Activated T-cell treated with anti-CD3 and anti-CD28 coated beads, Interleukin-2, amount 50 U/mL, for 72 hours (primary cell): ENCODE measurements at places on chromosomes 5 and 9.
A peak's percentile ranks its signal among the peaks of the same experiment; 100 is the strongest.

- no peak overlapping the region for H3K4me3 ChIP-seq
- peaks cover 13% of the 10 kb centered on the region for H3K4me1 ChIP-seq
- H3K36me3 ChIP-seq, result no peaks in the 10 kb centered on the region
- no peak overlapping the region for H3K27ac ChIP-seq
- DNase-seq, result no peak
These were observed 11.2 kb downstream of the CRHBP start for GRCh38 chr5:76964060-76964459.

DNA sequence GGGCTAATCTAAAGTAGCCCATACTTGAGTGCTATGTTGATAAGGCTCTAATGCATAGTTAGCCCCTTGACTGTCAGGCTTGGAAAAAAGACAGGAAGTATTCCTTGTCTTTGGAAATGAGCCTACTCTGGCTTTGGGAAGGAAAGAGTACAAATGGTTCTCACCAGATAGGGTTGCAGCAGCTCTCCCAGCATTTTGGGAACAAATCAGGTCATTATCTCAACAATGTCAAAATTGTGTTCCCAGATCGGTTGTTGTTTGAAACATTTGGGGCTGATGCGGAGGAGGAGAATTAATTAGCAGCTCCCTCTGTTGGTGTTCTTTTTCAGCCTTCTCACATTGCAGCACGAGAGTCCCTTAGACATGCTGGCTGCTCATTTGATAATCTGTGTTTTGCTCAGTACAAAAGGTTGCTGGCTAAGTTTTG is 294.7 kb upstream of the DMRT1 start:
- no peaks in the 10 kb centered on the region for H3K36me3 ChIP-seq
- H3K27ac ChIP-seq, result no peak overlapping the region
- no peak overlapping the region for H3K4me3 ChIP-seq
- peaks cover 6% of the 10 kb centered on the region for H3K27me3 ChIP-seq
- DNase-seq, result no peak
- peaks cover 12% of the 10 kb centered on the region for H3K4me1 ChIP-seq

- no peak overlapping the region for H3K4me3 ChIP-seq
- no peaks in the 10 kb centered on the region for H3K4me1 ChIP-seq
- H3K27me3 ChIP-seq, result peaks cover 40% of the 10 kb centered on the region
- H3K36me3 ChIP-seq, result no peaks in the 10 kb centered on the region
- no peak for DNase-seq
These were observed 408.7 kb downstream of the TLE4 start for GRCh38 chr9:79980432-79980831.

GRCh38 chr9:36074870-36075532 is 38.3 kb downstream of the RECK start:
- H3K27me3 ChIP-seq, result no peaks in the 10 kb centered on the region
- no peak overlapping the region for H3K4me3 ChIP-seq
- H3K4me1 ChIP-seq, result no peaks in the 10 kb centered on the region
- no peak for DNase-seq
- no peak overlapping the region for H3K27ac ChIP-seq
- peaks cover 2% of the 10 kb centered on the region for H3K36me3 ChIP-seq

- H3K4me3 ChIP-seq, result no peak overlapping the region
- no peak overlapping the region for H3K27ac ChIP-seq
- no peaks in the 10 kb centered on the region for H3K27me3 ChIP-seq
- peaks cover 2% of the 10 kb centered on the region for H3K4me1 ChIP-seq
- DNase-seq, result no peak
- H3K36me3 ChIP-seq, result no peaks in the 10 kb centered on the region
These were observed 25.1 kb downstream of the SLC44A1 start for GRCh38 chr9:105269593-105269992.

DNA sequence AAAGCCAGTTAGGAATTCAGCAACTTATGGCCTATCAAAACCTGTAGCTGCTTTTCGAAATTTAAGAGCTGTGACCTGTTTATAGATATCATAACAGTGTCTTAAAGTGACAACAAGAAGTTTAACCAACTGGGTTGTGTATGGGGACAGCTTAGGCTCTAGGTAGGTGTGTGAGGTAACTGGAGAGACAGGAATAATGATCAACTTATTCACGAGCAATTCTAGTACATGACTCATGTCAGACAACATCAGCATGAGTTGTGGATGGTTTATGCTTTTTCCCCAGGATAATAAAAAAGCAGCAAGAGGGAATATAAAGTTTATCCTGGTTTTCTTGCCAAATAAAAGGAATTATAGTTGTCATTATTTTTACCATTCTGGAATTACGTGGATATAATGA is 88.6 kb downstream of the GDNF start:
- no peak overlapping the region for H3K4me3 ChIP-seq
- H3K36me3 ChIP-seq, result peaks cover 10% of the 10 kb centered on the region
- no peak overlapping the region for H3K27ac ChIP-seq
- no peak for DNase-seq

DNA sequence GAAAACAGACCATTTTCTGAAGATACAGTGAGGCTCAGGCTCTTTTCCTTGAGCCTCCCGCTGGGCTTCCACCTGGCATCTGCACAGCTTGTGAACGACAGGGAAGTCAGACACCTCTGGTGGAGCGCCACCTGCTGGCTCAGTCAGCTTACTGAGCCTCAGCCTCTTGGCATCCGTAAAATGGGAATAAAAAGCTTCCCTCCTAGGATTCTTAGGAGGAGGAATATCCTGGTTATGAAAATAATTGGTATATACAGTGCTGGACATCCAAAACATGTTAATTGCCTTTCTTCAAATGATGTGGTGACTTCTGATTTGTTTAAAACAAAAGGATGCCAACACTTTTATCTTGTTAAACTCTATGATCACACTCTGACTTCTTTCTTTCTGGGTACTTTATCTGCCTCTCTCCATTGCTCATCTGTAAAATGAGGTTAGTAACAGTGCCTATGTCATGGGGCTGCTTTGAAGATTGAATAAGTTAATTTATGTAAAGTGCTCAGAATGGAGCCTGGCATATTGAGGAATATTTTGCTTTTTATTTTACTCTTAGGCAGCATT is 67.5 kb downstream of the MAMDC2 start:
- H3K36me3 ChIP-seq, result no peaks in the 10 kb centered on the region
- H3K4me1 ChIP-seq, result peaks cover 19% of the 10 kb centered on the region
- DNase-seq, result peak; percentile 56
- peaks cover 37% of the 10 kb centered on the region for H3K27me3 ChIP-seq
- peak overlapping the region; percentile 19 for H3K4me3 ChIP-seq

DNA sequence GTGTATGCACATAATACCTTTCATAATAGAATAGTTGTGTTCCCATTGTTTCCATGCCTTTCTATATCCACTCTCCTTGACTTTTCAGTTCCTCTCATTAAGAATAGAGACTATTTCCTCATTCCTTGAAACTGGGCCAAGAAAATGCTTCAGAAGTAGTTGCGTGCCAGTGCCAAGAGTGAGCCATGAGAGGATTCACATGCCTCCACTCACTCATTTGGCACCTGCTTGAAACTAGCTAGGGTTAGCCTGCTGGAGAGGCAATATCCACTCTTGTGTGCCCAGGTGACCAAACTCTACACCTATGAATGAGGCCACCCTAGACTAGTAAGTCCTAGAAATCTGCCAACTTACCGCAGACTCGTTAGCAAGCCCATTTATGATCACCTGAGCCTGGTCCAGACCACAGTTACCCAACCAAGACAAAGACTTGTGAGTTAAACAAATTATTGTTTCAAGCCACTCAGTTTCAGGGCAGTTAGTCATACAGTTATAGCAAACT is 276.3 kb downstream of the EPB41L4A start:
- no peaks in the 10 kb centered on the region for H3K36me3 ChIP-seq
- no peak for DNase-seq
- H3K4me3 ChIP-seq, result no peak overlapping the region
- H3K27ac ChIP-seq, result no peak overlapping the region
- H3K4me1 ChIP-seq, result no peaks in the 10 kb centered on the region

GRCh38 chr5:145230781-145231180 is 604.4 kb downstream of the PRELID2 start:
- H3K36me3 ChIP-seq, result no peaks in the 10 kb centered on the region
- no peak for DNase-seq
- no peak overlapping the region for H3K4me3 ChIP-seq
- H3K27me3 ChIP-seq, result no peaks in the 10 kb centered on the region
- H3K27ac ChIP-seq, result no peak overlapping the region

DNA sequence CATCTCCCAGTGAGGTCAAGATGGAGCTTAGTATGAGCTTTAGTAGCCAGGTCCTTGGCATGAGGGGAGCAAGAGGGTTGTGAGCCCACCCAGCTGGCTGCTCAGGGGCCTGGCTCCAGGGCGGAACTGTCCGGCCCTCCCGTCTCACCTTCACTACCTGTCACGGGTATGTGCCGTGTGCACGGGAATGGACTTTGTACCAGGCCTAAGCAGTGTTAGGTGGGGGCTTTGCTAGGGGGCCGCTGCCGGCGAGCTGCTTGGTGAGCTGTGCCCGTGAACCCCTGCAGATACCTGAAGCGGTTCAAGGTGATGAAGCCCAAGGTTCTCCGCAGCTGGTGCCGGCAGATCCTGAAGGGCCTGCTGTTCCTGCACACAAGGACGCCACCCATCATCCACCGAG is 46.7 kb downstream of the WNK2 start:
- H3K36me3 ChIP-seq, result no peaks in the 10 kb centered on the region
- no peak for DNase-seq
- peaks cover 5% of the 10 kb centered on the region for H3K4me1 ChIP-seq
- H3K27ac ChIP-seq, result no peak overlapping the region

GRCh38 chr5:169164481-169164925 is 136.4 kb downstream of the SLIT3 start:
- H3K4me3 ChIP-seq, result no peak overlapping the region
- no peak for DNase-seq
- H3K27me3 ChIP-seq, result peaks cover 5% of the 10 kb centered on the region

DNA sequence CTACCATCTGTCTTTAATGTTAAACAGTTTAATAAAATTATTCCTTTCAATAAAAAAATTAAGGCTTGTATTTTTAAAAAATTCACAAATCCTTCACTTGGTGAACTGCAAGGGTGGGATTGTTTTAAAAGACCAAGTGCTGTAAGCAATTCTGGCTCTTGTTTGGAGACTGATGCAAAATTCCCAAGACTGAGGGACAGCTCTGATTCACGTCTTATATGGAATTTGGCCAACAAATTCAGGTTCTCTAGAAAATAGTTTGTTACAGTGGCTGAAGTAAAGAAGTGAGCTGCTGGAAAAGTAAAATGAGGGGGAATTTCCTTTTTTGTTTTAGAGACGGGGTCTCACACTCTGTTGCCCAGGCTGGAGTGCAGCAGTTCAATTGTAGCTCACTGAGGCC is 58.3 kb downstream of the PRELID2 start:
- H3K4me1 ChIP-seq, result no peaks in the 10 kb centered on the region
- no peaks in the 10 kb centered on the region for H3K36me3 ChIP-seq
- DNase-seq, result no peak
- no peak overlapping the region for H3K4me3 ChIP-seq
- no peak overlapping the region for H3K27ac ChIP-seq

DNA sequence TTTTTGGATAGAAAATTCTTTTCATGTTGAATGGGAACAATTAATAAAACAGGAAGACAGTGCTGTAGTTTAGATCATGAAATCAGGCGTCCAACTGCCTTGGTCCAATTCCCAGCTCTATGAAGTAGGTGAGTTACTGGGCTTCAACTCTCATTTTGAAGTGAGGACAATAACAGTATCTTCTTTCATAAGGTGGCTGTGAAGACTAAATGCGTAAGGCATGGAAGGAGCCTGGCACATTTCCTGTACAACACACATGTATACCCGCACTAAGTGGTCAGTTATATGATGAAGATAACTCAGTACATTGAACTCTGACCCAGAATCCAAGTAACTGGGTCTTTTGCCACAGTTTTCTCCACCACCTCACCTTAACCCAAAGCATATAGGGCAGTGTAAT is 120.6 kb downstream of the MED27 start:
- H3K27me3 ChIP-seq, result no peaks in the 10 kb centered on the region
- peaks cover under 1% of the 10 kb centered on the region for H3K36me3 ChIP-seq
- no peak overlapping the region for H3K27ac ChIP-seq
